ENCODE measurements at places on chromosomes 6 and 20.

- no peak for DNase-seq
These were observed 241.1 kb downstream of the TENT5A start for GRCh38 chr6:81511423-81511822.

- no peak for DNase-seq
These were observed 7.9 kb downstream of the ZMYND8 start for GRCh38 chr20:47348539-47349142.

GRCh38 chr6:38589367-38589720, 50.4 kb downstream of the BTBD9 start:
- DNase-seq = no peak

DNA sequence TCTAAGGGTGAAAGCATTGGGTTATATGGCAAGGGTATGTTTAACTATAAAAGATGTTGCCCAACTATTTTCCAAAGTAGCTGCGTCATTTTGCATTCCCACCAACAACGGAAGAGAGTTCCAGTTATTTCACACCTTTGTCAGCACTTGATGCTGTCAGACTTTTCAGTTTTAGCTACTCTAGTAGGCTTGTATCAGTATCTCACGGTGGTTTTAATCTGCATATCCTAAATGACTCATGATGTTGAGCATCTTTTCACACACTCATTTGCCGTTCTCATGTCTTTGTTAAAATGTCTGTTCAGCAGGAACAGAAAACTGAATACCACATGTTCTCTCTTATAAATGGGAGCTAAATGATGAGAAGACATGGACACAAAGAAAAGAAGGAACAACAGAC, 122.3 kb downstream of the RNASET2 start:
- no peak for DNase-seq

DNA sequence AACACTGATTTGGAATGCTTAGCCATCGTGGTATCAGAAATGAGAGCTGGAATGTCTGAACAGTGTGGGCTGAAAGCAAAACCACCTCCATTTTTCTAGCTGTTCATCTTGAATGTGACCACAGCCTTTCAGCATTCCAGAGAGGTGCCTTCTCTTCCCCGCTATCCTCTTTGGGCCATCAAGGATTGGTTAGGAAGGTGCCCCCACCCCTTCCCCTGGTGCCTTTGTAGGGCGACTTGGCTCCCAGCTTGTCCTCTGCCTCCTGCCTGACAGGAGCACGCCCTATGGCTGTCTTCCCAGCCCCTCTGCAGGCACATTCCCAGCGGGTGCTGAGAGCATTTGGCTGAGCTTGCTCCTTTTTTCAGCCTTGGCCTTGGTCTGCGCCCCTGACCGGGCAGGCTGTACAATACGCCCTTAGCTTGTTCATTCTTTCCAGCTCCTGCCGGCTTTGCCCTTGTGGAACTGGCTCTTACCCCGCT, 97.5 kb downstream of the ARMC2 start:
- peak; percentile 87 for DNase-seq

GRCh38 chr6:90098001-90098531, 198.6 kb downstream of the BACH2 start:
- DNase-seq = peak; percentile 75

- no peak for DNase-seq
These were observed 42.0 kb upstream of the ESR1 start for GRCh38 chr6:151765444-151765886.

GRCh38 chr6:14274546-14275492, 157.2 kb downstream of the CD83 start:
- no peak for DNase-seq

GRCh38 chr6:165632194-165632593, 30.8 kb downstream of the PDE10A start:
- DNase-seq = no peak

- DNase-seq = no peak
These were observed 43.5 kb downstream of the FAM184A start for GRCh38 chr6:119034827-119035458.

GRCh38 chr6:25157183-25157582, 122.0 kb upstream of the CARMIL1 start:
- DNase-seq = no peak

- DNase-seq = no peak
These were observed 702.9 kb downstream of the TENT5A start for GRCh38 chr6:81049425-81050042.

- no peak for DNase-seq
These were observed 1012.7 kb downstream of the EYS start for GRCh38 chr6:64694356-64694755.

GRCh38 chr6:9254251-9254650, 818.9 kb upstream of the SLC35B3 start:
- no peak for DNase-seq

- no peak for DNase-seq
These were observed 17.4 kb upstream of the CSE1L start for GRCh38 chr20:49028684-49029083.

DNA sequence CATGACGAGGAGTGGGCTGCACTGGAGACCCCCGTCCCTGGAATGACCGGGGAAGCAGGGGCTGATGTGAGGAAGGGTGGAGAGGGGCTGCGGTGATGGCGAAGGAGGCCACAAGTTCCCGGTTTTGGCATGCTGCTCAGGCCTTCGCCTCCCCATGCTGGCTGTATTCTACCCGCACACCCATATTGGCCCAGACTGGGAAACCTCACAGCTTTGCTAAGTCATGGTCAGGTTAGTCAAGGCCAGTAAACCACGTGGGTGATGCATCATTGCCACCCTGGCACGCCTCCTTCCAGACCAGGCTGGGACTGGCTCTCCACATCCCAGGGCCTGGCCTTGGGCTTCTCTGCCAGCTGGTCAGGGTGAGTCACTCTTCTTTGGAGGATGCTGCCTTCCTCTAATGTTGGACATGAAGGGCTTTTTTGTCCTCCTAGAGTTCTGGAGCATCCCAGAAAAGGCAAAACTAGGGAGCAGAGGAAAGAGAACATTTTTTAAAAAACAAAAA, 53.8 kb downstream of the PCNA start:
- peak; percentile 54 for DNase-seq

GRCh38 chr6:157434349-157435033, 53.5 kb downstream of the ZDHHC14 start:
- peak; percentile 56 for DNase-seq

DNA sequence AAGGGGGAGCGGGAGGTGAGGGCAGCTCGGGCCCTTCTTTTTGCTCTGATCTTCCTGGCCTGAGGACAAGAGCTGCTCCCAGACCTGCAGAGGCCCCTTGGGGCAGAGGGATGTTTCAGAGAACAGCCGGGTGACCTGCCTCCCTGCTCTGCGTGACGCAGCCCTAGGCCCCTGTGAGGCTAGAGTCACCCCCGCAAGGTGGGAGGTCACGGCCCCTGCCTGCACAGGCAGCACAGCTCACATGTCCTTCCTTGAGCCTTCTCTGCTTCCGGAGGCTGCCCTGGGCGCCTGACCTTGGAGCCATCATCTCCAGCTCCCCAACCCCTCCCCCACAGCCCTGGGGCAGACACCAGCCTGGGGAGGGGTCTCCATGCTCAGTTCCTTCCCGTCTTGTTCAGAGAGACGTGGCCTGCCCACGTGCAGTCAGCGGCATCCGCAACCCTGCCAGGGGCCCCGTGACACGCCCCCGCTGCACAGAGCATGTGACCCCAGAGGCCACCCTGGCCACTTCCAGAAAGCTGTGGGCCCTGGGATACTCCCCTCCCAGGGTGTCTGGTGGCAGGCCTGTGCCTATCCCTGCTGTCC, at the start of gene BIRC7:
BIRC7 (plus strand) TSS at position 507 of the 585 bp plus-strand sequence. CDS start 192 bp downstream, outside the sequence.
- DNase-seq = no peak

DNA sequence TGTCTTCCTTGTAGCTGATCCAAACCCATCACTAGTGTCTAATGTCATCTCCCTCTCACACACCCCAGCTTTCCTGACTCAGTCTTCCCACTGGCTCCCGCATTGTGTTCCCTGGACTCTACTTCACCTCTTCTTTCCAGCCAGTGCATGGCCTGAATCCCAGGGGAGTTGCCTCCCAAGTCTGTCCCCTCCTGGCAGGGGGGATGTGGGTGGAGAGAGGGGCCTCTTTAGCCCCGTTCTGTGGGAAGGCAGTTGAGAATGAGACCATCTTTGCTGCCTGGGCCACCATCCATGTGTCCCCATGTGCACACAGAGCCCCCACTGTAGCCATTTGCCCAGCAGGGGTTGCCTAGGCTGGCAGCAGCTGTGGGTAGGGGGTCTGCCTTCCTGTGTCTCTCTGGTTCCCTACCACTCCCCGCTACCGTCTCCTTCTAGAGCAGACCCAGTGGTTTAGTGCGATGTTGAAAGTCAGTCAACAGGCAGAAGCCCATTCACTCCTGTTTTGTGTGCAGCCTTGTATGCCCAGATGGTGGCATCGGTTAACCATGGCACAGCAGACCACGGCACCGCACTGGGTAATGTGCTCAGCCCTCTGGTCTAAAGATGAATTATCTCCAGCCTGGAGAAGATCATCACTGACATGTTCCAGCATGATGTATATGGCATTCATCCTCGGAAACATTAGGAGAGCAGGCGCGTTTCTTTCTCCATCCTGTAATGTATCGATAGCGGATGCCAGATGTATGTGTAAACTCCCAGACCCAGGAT, 178.8 kb upstream of the SNX9 start:
- DNase-seq = no peak

GRCh38 chr6:53628354-53629119, 37.0 kb downstream of the KLHL31 start:
- DNase-seq = no peak

DNA sequence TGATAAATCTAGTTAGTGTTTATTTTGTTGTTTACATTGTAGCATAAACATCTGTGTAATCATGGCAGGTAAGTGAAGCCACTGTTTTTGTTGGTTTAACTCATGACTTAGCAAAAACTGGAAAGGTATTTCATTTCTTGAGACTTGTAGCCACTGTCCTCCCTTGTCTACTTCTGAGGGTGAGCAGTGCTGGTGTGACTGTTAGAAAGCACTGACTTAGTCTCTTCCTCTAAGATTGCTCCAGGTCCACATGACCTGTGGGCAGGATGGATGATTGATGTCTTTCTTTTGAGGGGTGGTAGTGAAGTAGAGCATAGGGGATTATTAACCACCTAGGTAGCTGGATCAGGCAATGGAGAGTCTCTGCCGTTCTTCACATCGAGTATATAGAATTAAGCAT, 203.8 kb downstream of the ARID1B start:
- DNase-seq = no peak

DNA sequence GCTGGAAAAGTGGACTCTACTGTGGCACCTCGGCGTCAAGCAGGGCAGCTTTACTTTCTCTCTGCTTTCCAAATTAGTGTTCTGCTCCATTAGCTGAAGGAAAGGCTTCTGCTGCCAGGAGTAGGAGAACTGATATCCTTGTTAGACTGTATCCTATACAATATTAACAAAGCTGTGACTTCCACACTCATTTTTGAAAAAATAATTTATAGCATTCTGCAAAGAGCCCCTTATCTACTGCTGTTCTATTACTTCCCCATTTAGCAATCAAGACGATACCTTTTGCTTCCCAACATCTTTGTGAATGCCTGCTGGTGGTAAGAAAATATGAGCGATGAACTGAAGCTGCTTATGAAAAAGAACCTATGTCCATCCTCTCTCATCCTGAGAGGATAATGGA, 151.1 kb downstream of the UBE3D start:
- no peak for DNase-seq

GRCh38 chr6:168948990-168949531, 304.6 kb downstream of the THBS2 start:
- DNase-seq = no peak

- no peak for DNase-seq
These were observed 78.1 kb downstream of the UNC5CL start for GRCh38 chr6:40960742-40961430.

GRCh38 chr6:162538643-162539064, 188.9 kb downstream of the PRKN start:
- DNase-seq = peak; percentile 79

- DNase-seq = no peak
These were observed 443.1 kb upstream of the RGS17 start for GRCh38 chr6:153574231-153574630.

DNA sequence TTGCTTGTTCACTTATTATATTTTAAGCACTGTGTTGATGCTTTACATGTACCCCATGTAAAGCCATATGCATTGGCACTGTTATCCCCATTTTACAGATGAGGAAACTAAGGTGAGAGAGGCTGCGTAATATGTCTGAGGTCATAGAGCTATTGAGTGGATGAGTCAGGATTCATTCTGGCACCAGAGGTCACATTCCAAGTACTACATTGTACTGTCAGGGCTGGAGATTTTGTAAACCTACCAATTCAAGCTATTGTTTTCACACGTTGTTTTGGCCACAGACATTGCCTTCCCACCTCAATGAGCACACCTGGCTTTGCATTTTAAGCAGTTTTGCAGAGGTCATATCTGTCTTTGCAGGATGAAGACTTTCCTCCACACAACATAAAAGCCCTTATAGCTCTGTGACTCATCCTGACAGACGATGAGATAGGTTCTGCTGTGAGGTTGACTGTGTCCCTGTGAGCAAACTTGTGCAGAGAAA, 33.2 kb downstream of the ANKS1A start:
- DNase-seq = no peak

DNA sequence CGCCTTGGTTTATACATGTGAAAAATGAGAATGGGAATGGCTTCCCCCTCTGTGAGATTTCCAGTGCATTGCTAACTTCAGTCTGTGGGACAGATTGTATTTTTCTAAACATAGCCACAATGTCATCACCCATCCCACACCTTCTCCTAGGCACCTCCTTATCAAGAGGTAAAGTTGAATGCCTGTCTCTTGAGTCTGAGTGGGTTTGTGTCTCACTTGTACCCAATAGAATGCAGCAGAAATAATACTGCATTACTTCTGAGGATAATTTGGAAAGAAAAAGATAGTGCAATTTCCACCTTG, 27.9 kb downstream of the RIN2 start:
- DNase-seq = no peak

DNA sequence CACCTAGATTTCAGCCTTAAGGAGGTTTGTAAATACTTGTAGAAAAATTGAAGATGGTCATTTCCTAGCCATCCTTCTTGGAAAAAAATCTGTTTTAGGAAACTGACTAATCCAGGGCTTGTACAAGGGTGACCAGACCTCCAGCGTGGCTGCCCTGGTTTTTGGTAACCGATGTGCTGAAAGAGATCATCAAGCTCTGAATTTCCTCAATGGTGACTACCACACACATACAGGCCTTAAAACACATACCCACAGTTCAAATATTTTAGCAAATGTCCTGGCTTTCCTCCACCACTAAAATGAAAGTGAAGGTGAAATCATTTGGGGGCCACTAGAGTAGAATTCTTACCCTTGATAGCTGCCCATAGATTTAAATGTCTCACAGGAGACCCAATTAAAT, 215.3 kb upstream of the SUPT3H start:
- DNase-seq = no peak

- DNase-seq = no peak
These were observed 109.0 kb downstream of the SULF2 start for GRCh38 chr20:47676219-47676721.

Data from left cardiac atrium (tissue), 4 donors.